ENCODE measurements at places on chromosomes 7 and 10.

DNA sequence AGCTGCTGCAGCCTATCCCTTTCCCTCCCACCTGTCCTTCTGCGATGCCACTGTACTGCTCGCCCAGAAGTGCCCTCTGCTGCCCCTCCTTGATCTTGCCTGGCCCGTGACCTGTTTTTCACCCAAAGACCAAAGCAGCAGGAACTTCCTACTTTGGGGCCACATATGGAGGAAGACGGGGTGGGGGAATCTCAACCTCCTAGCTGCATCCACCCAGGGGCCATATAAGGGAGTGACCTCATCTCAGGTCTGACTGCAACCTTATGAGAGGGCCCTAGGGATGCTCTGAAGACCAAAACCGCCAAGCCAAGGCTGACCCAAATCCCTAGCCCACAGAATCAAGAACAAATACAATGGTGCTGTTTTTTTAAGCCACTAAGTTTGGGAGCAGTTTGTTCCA is 15.7 kb downstream of the PRKCQ start:
- H3K4me3 ChIP-seq = no peak overlapping the region
- peaks cover 4% of the 10 kb centered on the region for H3K4me1 ChIP-seq
- H3K27me3 ChIP-seq = no peaks in the 10 kb centered on the region
- H3K36me3 ChIP-seq = no peaks in the 10 kb centered on the region
- no peak overlapping the region for H3K27ac ChIP-seq
- no peak for DNase-seq

DNA sequence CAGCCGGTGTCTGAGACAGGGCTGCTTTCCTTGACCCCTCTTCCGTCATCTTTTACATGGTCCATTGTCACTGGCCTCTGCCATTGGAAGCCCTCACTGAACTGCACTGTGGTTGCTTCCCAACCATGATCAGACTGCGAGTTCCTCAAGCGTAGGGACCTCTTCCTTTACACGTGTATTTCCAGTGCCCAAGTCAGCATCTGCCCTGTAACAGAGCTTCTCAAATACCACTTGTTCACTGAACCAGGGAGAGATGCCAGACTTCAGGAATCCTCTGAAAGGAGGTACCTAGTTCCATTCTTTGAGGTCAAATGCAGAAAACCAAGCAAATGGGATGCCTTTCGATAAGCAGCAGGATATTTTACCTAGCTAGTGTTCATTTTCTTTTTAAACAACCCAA is 145.1 kb downstream of the NRP1 start:
- no peak for DNase-seq
- no peaks in the 10 kb centered on the region for H3K27me3 ChIP-seq
- no peak overlapping the region for H3K4me3 ChIP-seq
- no peaks in the 10 kb centered on the region for H3K36me3 ChIP-seq

DNA sequence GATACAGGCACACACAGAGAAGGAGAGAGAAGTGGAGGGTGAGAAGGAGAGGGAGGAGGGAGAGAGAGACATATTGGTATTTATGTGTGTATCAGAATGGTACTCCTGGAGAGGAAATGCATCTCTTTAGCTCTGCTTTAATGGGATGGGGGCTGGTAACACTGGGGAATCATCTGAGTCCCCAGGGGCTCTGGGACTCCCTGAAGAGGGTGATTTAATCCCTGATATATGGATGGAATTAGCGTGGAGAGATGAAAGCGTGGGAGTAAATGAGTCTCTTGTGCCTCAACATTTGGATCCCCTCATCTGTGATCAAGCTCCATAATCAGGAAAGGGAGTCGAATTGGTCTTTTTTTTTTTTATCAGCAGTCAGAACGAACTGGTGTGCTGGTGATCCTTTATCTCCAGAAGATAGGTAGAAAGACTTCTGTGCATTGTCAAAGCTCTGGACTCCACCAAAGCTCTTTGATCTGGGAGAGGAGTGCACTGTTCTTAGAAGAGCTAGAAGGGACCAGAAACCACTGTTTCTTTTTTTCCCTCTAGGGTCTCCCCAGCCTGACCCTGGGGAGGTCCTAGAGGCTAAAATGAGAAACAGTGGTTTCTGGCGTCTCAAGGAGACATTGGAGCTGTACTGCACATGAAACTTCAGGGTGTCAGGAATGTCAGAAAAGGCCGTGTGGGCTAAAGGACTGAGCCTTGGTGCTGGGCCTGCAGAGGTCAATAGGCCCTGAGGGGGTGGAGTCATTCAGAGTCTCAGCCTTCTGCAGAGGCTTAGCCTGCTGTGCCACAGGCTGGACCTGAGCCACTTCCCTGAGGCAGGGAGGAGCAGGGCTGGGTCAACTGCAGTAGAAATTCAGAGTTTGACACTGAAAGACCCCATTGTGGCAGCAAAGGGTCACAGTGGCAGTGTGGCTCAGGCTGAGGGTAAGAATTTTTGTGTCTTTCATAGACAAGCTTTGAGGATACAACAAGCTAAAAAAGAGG is 234.4 kb upstream of the SLC26A5 start:
- no peaks in the 10 kb centered on the region for H3K36me3 ChIP-seq
- no peak overlapping the region for H3K4me3 ChIP-seq
- H3K4me1 ChIP-seq = no peaks in the 10 kb centered on the region
- no peaks in the 10 kb centered on the region for H3K27me3 ChIP-seq
- DNase-seq = no peak

- no peaks in the 10 kb centered on the region for H3K4me1 ChIP-seq
- no peak for DNase-seq
- no peaks in the 10 kb centered on the region for H3K36me3 ChIP-seq
- H3K4me3 ChIP-seq = no peak overlapping the region
- no peak overlapping the region for H3K27ac ChIP-seq
These were observed 56.8 kb downstream of the CHCHD3 start for GRCh38 chr7:133025056-133025455.

GRCh38 chr10:125768219-125768855 is 7.3 kb downstream of the MMP21 start:
- peaks cover 32% of the 10 kb centered on the region for H3K36me3 ChIP-seq
- H3K27ac ChIP-seq = peak overlapping the region; percentile 59
- H3K4me3 ChIP-seq = no peak overlapping the region
- DNase-seq = peak; percentile 6
- H3K4me1 ChIP-seq = peaks cover 3% of the 10 kb centered on the region
- H3K27me3 ChIP-seq = no peaks in the 10 kb centered on the region

GRCh38 chr7:31991846-31992245 is 78.4 kb downstream of the PDE1C start:
- no peaks in the 10 kb centered on the region for H3K27me3 ChIP-seq
- no peak overlapping the region for H3K4me3 ChIP-seq
- H3K4me1 ChIP-seq = peaks cover 4% of the 10 kb centered on the region
- no peak for DNase-seq
- no peak overlapping the region for H3K27ac ChIP-seq
- no peaks in the 10 kb centered on the region for H3K36me3 ChIP-seq

DNA sequence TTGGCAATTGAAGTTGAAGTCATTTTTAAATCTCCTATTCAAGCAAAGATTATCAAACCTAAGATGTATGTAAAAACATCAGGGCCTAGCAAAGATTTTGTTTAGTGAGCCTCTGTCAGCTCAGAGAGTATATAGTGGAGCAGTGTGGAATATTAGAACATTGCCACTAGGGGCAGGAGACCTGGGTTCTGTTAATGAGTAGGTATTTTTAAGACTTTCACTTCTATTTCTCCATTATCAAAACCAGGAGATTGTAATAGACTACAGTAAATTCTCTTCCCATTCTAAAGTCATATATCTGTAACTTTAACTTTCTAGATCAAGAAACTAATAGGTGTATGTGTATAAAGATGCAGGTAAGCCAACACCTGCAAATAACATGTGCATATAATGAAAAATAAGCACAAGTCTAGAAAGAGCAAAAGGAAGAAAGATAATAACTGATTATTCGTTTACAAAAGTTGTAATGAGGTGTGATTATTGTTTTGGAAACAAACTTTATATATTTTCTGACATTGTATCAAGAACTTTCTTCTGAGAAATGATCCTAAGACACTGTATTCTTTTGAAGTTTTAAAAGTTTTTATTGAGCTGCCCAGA is 64.4 kb downstream of the KCND2 start:
- peak; percentile 3 for DNase-seq
- H3K36me3 ChIP-seq = no peaks in the 10 kb centered on the region
- no peak overlapping the region for H3K4me3 ChIP-seq
- H3K4me1 ChIP-seq = no peaks in the 10 kb centered on the region
- H3K27ac ChIP-seq = no peak overlapping the region

GRCh38 chr7:69620063-69620462 is 21.8 kb downstream of the AUTS2 start:
- no peaks in the 10 kb centered on the region for H3K27me3 ChIP-seq
- H3K36me3 ChIP-seq = no peaks in the 10 kb centered on the region
- no peak overlapping the region for H3K4me3 ChIP-seq
- H3K4me1 ChIP-seq = no peaks in the 10 kb centered on the region
- no peak for DNase-seq

- DNase-seq = no peak
- no peaks in the 10 kb centered on the region for H3K36me3 ChIP-seq
- no peaks in the 10 kb centered on the region for H3K27me3 ChIP-seq
- no peaks in the 10 kb centered on the region for H3K4me1 ChIP-seq
These were observed 85.7 kb upstream of the INHBA start for GRCh38 chr7:41788556-41788955.

GRCh38 chr7:13908667-13909397 is 80.6 kb downstream of the ETV1 start:
- no peak for DNase-seq
- no peaks in the 10 kb centered on the region for H3K27me3 ChIP-seq
- no peak overlapping the region for H3K27ac ChIP-seq
- H3K4me1 ChIP-seq = no peaks in the 10 kb centered on the region
- no peaks in the 10 kb centered on the region for H3K36me3 ChIP-seq
